ENCODE measurements at places on chromosomes 3 and 15.

DNA sequence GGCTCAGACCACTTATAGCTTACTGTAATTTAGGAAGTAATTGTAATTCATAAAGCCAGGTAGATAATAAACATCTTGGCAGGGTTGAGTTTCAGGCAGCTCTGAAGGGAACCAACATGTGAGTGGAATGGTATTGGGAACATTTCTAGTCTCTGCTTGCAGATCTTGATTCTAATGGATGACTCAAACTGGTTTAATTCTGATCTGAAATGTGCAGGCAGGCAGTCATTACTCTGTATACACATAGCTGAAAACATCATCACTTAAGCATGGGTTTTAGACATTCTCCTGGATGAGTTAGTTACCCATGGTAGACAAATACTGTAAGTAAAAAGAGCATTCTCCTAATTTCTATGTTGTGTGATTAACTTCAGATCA is 317.0 kb upstream of the TPRG1 start:
- no peak for DNase-seq

GRCh38 chr3:155870945-155871745 is 695 bp downstream of the GMPS start:
- peak; percentile 26 for DNase-seq

DNA sequence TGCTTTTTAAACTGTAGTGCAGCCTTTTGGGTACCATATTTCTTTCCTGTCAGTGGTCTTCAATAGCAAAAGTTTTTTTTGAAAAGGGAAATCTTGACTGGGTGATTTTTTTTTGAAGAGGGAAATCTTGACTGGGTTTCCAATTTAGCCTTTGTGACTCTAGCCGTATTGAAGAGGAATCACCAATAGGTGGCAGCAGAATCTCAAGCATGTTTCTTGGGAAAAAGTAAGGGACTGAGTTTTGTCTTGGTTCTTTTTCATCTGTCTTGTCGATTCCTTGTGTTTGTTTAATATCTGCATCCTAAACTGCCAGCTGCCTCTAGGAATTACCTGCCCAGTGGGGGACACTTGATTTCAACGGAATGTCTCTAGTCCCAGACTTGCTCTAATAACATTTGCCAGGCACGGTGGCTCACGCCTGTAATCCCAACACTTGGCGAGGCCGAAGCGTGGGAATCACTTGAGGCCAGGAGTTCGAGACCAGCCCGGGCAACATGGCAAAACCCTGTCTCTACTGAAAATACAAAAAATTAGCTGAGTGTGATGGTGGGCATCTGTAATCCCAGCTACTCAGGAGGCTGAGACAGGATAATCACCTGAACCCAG is 89.2 kb downstream of the RBPMS2 start:
- DNase-seq: peak; percentile 65

- DNase-seq: no peak
Measured at GRCh38 chr3:48202632-48203031, 14.4 kb upstream of the CDC25A start.

DNA sequence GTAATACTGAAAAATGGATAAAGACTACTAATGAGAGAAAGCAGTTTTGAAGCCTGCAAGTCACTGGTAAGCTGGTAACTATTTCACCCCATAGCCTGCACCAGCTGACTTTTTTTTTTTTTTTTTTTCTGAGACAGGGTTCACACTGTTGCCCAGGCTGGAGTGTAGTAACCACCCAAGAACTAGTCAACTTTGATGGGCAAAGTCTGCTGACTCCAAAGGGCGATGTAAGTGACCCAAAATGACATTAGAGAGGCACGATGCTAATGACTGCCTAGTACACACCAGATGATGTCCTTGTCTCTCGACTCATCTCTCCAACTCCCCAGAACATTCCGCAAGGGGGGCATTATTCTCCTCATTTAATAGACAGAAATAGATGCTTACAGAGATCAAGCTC is 12.9 kb upstream of the TMEM41A start:
- DNase-seq: no peak

DNA sequence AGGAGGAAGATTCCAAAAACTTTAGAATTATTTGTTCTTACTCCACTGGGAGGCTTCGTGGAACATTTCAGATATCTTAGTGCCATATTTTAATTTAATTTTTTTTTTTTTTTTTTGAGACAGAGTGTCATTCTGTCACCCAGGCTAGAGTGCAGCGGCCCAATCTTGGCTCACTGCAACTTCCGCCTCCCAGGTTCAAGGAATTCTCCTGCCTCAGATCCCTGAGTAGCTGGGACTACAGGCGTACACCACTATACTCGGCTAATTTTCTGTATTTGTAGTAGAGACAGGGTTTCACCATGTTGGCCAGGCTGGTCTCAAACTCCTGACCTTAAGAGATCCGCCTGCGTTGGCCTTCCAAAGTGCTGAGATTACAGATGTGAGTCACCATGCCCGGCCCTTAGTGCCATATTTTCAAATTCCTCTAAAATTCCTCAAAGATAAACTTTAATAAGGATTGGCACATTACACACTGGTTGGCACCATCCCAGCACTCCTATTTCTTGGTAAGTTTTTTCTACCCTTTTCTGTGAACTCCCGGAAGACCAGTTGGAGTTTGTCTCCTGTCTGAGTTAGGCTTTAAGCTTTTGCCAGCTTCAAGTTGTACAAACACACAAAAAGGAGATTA is 693.7 kb downstream of the MCTP2 start:
- no peak for DNase-seq

DNA sequence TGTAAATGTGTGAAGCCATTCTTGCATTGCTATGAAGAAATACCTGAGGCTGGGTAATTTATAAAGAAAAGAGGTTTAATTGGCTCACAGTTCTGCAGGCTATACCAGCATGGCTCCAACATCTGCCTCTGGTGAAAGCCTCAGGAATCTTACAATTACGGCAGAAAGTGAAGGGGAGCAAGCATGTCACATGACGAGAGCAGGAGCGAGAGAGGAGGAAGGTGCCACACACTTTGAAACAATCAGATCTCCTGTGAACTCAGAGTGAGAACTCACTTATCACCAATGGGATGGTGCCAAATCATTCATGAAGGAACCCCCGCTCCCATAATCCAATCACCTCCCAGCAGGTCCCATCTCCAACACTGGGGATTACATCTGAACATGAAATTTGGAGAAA is 213.6 kb upstream of the TSC22D2 start:
- no peak for DNase-seq

DNA sequence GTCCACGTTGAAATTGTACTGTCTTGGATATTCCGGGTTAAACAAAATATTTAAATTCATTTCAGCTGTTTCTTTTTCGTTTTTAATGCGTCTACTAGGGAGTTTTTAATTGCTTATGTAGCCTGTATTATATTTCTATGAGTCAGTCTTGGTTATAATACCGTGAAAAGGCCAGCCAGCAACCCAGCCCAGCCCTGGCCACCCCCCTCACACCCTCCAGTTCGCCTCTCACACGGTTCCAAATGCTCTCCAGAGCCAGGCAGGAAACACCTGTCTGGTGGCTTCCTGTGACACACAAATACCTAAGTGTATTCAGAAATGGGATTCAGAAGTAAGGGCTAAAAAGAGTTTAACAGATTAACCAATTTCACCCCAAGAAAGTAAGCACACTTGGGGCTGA is 4.4 kb downstream of the SH3BP5 start:
- no peak for DNase-seq

DNA sequence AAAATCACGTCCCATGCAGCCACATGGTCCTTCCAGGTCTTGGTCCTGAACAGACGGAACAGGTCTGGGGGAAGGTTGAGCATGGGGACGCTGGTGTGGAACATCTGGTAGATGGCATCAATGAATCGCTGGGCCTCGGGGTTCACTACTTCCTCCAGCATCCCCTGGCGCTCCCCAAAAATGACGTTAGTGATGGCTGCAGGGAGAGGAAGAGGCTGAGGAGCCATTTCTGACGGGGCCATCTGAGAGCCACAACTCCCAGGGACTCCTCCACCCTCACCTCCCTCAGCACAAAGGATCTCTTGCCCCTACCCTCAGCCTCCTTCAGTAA is 23.7 kb downstream of the CYP11A1 start:
- DNase-seq: no peak

DNA sequence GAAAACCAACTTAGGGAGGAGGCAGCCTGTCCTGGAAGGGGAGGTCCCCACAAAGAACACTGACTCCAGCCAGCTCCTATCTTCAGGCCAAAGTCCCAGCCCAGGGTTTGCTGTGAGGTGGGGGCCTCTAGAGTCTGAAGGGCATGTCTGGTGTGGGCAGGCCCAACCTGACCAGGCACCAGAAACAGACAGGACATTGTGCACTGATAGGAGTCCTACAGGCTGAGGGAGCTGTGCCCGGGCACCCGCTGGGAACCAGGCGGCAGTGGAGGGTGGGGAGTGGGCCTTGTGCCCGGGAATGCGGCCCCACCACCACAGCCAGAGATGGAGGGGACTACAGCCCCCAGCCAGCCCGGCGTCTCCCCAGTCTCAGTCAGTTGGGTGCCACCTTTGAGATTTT is 161.4 kb downstream of the WNT7A start:
- peak; percentile 2 for DNase-seq

- DNase-seq: no peak
Measured at GRCh38 chr15:91765660-91766059, 87.8 kb upstream of the SLCO3A1 start.

DNA sequence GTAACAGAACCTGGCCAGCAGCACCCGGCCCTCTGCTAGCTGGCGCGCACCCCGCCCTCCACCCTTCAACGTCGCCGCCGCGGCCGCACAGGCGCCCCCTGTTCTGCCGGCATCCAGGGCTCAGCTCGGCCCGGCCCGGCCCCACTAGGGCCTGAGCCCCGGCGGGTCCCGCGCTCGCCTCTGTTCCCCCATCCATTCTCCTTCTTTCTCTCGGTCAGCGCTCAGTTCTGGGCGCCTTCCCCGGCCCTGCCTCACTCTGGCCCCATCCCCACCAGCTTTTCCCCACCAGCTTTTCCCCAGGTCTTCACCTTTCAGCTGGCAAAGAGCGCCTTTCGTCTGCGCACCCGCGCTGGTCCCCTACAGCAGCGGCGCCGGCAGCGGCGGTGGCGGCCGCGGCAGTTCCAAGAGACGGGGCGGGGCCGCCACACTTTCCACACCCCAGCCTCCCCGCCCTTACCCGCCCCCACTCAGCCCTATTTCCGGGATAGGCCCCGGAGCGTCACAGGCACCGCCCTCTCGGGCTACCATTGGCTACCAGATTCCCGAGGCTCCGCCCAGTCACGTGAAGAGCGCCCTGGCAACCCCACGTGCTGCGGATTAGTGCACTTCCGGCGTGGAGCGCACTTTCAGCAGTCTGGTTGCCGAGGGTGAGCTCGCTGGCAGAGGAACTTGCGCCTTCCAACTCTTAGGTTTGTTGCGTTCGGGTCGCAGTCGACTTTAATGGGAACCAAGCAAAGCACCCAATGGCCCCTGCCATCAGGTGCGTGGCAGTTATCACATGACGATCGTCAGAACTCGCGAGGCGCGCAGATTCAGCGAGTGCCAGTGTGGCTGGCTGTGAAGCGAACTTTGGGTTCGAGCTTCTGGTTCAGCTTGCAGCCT is at the start of gene EIF5A2:
Gene EIF5A2, minus strand, starts transcription at position 403 of the 882 bp plus-strand sequence. CDS start 831 bp downstream, outside the sequence.
- DNase-seq: peak; percentile 98

GRCh38 chr3:127692501-127693335 is 20.0 kb downstream of the ABTB1 start:
- no peak for DNase-seq

- DNase-seq: no peak
Measured at GRCh38 chr3:41258239-41258800, 59.0 kb downstream of the CTNNB1 start.

DNA sequence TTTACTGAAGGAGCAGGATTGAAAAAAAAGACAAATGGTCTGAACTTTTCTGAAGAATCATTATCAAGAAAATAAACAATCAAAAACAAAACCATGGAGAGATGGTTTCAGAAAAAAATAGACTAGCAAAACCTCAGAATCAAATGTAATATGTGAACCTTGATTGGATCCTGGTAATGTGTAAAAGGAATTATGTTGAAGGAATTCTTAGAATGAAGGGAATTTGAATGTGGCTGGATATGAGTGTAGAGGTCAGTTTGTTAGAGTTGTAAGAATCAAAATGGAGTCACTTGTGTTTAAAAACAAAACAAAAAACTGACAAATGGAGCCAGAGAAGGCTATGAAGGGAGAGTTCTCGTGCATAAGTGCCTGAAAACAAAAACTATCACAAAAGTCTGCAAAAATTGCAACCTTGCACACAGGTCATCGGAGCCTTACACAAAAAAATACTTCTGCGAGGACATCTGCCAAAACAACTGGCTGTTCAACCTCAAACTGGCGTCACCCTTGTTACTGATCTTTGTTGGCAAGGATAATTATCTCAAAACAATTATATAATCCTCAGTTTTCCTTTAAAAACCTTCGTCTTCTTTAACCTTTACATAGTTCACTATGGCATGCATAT is 19.1 kb upstream of the ATP13A3 start:
- no peak for DNase-seq

DNA sequence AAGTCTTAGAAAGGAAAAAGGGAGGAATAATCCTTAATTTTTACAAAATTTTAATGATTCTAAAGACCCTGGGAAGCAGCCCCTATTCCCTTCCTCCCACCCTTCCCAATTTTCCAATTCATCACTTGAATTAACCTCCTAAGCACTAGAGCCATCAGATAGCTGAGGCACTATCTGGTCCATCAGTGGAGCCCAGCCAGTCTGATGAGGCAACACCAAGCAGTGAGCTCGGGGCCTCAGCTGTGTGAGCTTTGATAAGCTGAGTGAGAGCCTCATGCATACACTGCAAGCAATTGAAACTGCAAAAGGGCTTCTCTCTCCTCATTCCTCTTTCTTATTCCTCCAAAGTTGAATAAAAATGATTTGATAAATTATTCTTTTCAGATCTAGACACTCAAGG is 31.9 kb downstream of the TUSC7 start:
- DNase-seq: no peak

- no peak for DNase-seq
Measured at GRCh38 chr3:167811031-167811430, 75.5 kb downstream of the SERPINI1 start.

DNA sequence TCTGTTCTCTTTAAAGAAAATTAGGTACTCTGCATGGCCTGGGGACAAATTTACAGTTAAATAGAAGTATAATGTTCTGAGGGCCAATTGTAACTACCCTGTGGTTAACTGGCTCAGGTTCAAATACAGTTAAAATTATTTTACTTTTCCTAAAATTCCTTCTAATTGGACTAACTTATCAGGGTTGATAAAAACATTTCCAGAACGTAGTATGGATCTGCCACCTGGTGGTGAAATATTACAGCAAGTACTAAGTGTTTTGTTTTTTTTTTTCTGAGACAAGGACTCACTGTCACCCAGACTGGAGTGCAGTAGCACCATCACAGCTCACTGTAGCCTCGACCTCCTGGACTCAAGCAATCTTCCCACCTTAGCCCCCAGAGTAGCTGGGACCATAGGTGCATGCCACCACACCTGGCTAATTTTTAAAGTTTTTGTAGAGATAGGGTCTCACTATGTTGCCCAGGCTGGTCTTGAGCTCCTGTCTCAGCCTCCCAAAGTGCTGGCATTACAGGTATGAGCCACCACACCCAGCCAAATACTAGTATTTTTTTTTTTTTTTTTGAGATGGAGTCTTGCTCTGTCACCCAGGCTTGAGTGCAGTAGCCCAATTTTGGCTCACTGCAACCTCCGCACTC is 29.2 kb downstream of the NEO1 start:
- DNase-seq: peak; percentile 6

- DNase-seq: no peak
Measured at GRCh38 chr15:36363335-36363734, 216.1 kb upstream of the CDIN1 start.

DNA sequence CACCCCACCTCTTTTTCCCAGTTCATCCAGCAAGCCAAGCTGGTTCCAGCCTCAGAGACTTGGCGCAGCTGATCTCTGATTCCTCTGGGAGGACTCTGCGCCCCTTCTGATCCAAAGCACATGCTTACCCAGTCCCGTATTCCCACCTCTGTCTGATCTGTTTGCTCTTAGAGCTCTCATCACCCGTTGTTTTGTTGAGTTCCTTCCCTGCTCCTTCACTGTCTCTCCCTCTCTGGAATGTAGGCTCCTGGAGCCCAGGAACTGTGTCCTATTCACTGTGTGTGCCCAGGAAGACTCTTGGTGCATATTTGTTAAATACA is 1.3 kb upstream of the ZXDC start:
- DNase-seq: no peak

All from urothelium cell line (cell line).